ENCODE measurements at places on chromosomes 11 and 22.

DNA sequence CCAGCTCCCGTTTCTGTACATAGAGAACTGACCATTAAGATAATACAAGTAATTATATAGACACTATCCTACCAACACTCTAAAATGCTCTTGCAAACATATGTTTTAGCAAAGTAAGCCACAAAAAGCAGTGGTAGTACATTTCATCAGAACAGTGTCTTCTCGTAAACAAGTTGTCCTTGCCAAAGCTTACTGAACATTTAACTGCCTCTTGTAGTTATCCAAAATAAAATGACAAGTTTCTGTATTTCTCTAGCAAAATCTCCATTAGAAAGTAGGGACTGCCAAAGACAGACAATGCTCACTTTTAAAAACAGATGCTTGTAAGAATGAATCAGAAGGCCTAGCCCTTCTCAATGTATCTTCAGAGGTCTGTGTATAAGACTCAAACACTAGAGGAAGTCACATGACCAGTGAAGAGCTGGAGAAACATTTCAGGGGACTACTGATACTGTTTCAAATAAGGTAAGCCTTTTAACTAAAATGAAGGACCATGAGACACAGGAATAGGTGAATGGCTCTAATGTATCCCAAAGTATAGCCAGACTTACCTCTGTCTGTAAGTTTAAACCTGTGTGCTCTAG, 7.8 kb upstream of the ZC3H12C start:
- H3K4me1 ChIP-seq, result no peaks in the 10 kb centered on the region
- no peaks in the 10 kb centered on the region for H3K36me3 ChIP-seq
- no peaks in the 10 kb centered on the region for H3K27me3 ChIP-seq
- H3K27ac ChIP-seq, result peak overlapping the region; percentile 39
- H3K4me3 ChIP-seq, result no peak overlapping the region

DNA sequence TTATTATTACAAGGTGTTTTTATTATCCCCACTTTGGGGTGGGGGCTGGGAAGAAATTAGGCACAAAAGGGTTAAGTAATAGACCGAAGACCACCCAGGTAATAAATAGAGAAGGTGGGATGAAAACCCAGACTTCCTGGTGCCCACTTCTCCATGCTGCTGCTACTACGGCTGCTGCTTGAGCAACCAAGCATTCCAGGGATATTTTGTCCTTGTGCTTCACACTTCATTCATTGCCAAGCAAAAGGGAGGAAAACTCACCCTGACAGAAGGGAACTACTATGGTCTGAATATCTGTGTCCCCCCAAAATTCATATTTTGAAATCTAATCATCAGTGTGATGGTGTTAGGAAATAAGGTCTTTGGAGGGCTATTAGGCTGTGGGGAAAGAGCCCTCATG, 470.9 kb upstream of the API5 start:
- no peak overlapping the region for H3K27ac ChIP-seq
- H3K36me3 ChIP-seq, result no peaks in the 10 kb centered on the region
- DNase-seq, result no peak
- no peaks in the 10 kb centered on the region for H3K4me1 ChIP-seq

DNA sequence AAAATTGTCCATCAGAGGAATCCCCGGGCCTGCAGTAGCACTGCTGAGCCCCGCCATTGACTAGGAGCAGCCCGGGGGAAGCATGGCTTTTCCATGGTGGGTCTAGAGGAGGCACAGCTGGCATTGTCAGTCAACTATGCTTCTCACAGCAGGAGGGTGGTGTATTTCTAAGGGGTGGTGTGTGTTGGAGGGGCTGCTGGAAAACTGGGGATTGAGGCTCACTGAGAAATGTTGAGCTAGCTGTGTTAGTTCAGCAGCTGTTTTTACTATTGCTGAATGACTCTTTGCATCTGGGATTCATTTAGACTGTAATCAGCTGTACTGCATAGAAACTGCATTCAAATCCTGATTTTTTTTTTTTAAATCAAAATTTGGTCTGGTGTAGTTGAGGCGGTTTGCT, 5.6 kb downstream of the DDX10 start:
- H3K4me3 ChIP-seq, result no peak overlapping the region
- peaks cover 22% of the 10 kb centered on the region for H3K4me1 ChIP-seq
- H3K27ac ChIP-seq, result no peak overlapping the region
- no peak for DNase-seq
- H3K27me3 ChIP-seq, result no peaks in the 10 kb centered on the region

DNA sequence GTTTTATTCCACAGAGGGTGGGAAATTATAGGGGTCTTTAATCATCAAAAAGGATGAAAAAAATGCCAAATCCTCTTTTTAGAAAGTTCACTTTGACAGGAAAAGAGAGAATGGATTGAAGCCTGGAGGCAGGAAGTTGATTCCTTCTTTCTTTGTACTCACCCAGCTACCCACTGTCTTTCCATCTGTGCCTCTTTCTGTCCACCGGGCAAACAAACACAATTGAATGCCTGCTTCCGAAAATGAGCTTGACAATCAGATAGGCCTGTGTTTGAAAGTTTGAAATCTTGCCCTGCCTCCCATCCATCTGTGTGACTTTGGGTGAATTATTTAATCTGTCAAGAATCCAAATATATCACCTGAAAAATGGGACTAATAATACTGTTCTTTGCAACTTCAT, 81.1 kb downstream of the SCN3B start:
- no peak overlapping the region for H3K27ac ChIP-seq
- H3K4me3 ChIP-seq, result no peak overlapping the region
- no peaks in the 10 kb centered on the region for H3K36me3 ChIP-seq
- H3K27me3 ChIP-seq, result no peaks in the 10 kb centered on the region

DNA sequence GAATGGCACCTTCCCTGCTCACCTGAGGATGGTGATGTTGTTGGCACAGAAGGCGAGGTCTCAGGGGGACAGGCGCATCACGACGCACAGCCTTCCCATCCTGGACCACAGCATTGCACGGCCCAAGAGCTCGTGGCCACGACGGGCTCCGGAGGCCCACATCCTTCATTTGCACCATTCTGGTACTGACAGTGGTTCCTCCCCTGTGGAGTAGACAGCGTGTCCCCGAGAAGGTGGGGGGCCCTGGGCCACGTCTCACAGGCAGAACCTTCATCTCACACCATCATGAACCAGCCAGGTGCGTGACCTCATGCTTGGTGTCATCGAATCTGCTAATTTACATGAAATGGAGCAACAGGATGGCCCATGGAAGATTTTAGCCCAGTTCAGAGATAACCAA, 180.0 kb downstream of the CTTN start:
- H3K36me3 ChIP-seq, result no peaks in the 10 kb centered on the region
- H3K27me3 ChIP-seq, result no peaks in the 10 kb centered on the region

- DNase-seq, result no peak
- no peak overlapping the region for H3K4me3 ChIP-seq
- no peaks in the 10 kb centered on the region for H3K36me3 ChIP-seq
- H3K27me3 ChIP-seq, result no peaks in the 10 kb centered on the region
- peaks cover 6% of the 10 kb centered on the region for H3K4me1 ChIP-seq
- H3K27ac ChIP-seq, result no peak overlapping the region
Measured at GRCh38 chr22:33850724-33851123, 69.6 kb downstream of the LARGE1 start.
